ENCODE measurements at places on chromosomes 16 and 17. TPM values are rescaled to one million over a fixed set of nuclear protein-coding genes. Genes with fewer than 3 reads are reported as not detected.
A peak's percentile ranks its signal among the peaks of the same experiment; 100 is the strongest.

CD79B gene
- total RNA-seq: 5.1 TPM

CTRL gene
- 1.2 TPM for total RNA-seq

TRAF4 gene
- total RNA-seq: 10.8 TPM

APPBP2 gene
- total RNA-seq: 38.2 TPM

GNG13 gene
- total RNA-seq: not detected

VPS9D1 gene
- total RNA-seq: 8.4 TPM

CACNA1G gene
- 4.4 TPM for total RNA-seq

DPEP3 gene
- not detected for total RNA-seq

GRCh38 chr17:611202-611601 is 103.4 kb downstream of the VPS53 start:
- DNase-seq: no peak

DNA sequence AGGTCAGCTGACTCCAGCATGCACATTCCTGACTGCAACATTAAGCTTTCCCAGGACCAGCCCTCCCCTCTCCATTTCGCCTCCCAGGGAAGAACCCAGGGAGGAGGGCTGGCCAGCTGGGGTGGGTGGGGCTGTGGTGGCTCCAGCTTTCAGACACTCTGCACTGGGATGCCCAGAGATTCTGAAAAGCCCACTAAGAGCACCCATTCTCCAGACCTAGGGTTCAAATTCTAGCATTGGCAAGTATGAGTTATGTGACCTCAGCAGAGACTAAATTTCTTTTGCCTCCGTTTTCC is 7.8 kb downstream of the DLX3 start:
- peak; percentile 24 for DNase-seq

DNA sequence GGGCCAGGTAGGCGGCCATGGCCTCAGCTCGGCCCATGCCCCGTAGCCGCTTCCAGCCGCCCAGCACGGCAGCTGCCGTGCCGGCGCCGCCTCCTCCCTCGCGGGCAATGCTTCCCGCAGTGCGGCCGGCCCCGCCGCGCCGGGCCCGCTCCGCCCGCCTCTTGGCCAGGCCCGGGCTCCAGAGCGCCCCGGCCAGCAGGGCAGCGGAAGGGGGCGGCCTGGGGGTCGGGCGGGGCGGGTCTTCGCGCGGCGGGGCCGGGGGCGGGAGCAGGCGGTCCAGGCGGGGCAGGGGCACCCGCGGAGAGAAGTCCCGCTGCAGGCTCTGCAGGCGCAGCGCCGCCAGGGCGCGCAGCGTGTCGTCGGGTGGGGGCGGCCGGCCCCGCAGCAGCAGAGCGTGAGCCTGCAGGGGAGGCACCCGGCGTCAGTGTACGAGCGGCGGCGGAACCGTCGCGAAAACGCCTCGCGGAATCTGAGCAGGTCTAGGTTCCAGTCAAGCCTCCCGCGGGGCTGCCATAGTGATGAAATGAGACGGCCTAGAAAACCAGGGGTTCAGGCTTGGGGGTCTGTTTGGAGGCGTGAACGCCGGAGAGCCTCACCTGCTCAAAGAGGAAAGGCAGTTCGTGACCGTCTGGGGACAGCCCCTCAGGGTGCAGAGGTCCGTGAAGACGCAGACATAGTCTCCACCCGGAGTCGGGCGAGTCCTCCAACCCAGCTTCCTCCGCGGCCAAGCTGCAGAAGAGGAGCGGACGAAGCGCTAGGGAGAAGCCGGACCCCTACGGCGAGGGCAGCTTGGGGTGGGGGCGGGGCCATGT is 6.6 kb downstream of the PLEKHH3 start:
- DNase-seq: peak; percentile 76

GRCh38 chr16:67533024-67533560 is 4.5 kb downstream of the RIPOR1 start:
- no peak for DNase-seq

DNA sequence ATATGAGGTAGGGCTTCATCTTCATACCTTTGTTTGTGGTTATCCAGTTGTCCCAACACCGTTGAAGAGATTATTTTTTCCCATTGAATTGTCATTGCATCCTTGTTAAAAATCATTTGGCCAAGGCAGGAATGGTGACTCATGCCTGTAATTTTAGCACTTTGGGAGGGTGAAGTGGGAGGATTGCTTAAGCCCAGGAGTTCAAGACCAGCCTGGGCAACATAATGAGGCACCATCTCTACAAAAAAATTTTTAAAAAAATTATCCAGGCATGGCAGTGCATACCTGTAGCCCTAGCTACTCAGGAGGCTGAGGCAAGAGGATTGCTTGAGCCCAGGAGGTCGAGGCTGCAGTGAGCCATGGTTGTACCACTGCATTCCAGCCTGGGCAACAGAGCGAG is 223.9 kb downstream of the TANC2 start:
- no peak for DNase-seq

- peak; percentile 97 for DNase-seq
Measured at GRCh38 chr17:42519546-42520491, 16.2 kb upstream of the NAGLU start.

GRCh38 chr16:68469796-68470460 is 21.6 kb upstream of the SMPD3 start:
- no peak for DNase-seq

GRCh38 chr16:88468275-88469129 is 15.4 kb downstream of the ZFPM1 start:
- no peak for DNase-seq

DNA sequence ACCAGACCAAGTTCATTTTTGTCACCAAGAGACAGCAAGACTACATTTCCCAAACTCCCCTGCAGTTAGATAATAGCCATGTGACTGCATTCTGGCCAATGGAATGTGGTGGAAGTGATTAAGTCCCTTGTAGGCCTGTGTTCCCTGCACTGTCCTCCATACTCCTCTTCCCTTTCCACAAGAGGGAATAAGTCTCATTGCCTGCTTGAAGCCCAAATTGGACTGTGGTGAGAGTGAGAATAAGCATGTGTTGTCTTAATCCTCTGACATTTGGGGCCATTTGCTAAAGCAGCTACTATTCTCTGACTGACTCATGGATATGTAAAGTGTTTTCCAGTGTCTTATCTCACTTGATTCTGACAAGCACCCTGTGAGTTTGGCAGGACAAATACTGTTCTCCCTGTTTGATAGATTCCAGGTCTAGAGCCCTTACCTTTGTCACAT is 20.7 kb downstream of the PIK3R6 start:
- DNase-seq: no peak

DNA sequence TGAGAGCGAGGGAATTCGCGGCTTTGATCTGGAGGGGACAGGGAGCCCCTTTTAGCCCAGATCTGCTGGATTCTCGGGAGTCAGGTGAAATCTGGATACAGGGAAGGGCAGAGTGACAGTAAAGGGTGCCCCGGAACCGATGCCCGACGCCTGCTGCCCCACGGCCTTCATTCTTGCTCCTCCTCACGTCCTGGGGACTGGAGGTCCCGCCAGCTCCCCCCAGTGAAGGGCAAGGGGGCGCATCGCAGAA is 596 bp downstream of the OR1F1 start:
- no peak for DNase-seq

- no peak for DNase-seq
Measured at GRCh38 chr16:11126399-11127054, 129.5 kb downstream of the SOCS1 start.

DNA sequence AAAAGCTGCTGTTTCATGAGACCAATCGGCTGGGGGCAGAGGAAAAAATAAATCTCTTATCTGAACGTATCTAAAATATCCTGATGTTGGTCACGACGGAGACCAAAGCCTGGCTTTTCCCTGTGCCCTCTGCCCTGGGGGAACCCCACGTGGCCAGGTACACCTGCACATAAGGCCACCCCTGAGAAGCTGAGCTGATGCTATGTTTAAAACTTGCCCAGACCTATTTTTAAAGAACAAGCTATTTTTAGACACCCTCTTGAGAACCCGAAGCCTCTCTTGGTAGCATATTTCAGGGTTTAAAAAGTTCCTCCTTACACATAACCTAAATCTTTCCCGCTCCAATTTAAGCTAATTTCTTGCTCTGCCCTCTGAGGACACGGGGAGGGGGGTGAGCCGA is 210.4 kb downstream of the GSG1L start:
- no peak for DNase-seq

GRCh38 chr16:27976990-27977389 is 86.5 kb downstream of the GSG1L start:
- DNase-seq: no peak

Measured in posterior vena cava (tissue), 2 donors.